Esophagus muscularis mucosa (tissue), 4 donors: ENCODE measurements at places on chromosomes 5 and 9. TPM values are rescaled to one million over a fixed set of nuclear protein-coding genes. Genes with fewer than 3 reads are reported as not detected.

DNA sequence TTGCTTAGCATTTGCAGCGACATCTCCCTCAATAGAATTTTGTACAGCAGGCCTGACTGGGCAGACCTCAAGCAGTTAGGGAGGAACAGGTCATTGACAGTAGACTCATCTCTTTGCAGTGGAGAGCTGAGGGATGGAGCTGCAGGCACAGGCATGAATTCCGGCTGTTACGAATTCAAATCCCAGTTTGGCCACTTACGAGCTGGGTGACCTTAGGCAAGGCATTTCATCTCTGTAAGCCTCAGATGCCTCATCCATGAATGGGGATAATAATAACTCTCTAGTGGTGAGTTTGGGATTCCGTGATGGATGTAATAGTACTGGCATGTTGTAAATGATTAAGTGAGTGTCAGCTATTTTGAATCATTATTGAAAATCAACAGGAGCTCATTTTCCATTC is 195.3 kb downstream of the SEMA6A start:
- DNase-seq = peak; percentile 26

- DNase-seq = no peak
Observed at GRCh38 chr5:143788401-143788800, 23.6 kb upstream of the HMHB1 start.

DNA sequence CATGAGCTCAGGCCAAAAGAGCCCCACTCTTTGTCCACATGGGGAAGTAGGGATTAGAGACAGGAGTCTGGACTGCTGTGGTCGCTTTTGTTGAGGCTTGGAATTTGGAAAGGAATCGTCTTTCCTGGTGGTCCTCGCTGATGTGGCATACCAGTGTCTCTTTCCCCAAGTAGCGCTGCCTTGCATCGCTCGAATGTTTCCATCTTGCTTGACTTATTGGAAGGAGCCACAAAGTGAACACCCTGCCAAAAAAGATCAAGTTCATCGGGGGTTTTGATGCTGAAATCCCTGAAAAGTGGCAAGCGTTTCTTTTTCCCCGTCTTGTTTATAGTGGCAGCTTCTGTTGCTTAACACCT is 161.3 kb downstream of the MACROH2A1 start:
- DNase-seq = no peak

- no peak for DNase-seq
Observed at GRCh38 chr5:157516626-157517325, 56.8 kb downstream of the NIPAL4 start.

The RASEF gene
- under 0.01 TPM for total RNA-seq

GRCh38 chr5:103475629-103476240 is 86.9 kb downstream of the NUDT12 start:
- no peak for DNase-seq

The TTC16 gene
- 0.17 TPM for total RNA-seq

The ZNF354C gene
- total RNA-seq = 5.0 TPM

DNA sequence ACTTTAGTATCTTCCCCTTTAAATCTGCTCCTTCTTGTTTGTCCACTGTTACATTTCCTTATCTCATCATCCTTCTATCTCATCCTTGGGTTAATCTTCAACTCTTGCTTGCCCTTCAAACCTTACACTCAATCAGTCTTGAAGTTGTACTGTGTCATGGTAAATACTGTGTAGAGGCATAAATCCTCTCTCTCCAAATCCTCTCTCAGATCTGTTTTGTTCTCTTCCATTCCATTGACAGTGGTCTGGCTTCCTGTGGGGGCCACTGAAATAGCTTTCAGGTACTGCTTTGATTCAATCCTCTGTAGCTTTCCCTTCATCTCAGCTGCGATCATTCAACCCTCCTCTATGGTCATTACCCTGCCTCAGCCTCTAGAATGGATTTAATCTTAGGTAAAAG is 104.0 kb downstream of the PLCXD3 start:
- no peak for DNase-seq

DNA sequence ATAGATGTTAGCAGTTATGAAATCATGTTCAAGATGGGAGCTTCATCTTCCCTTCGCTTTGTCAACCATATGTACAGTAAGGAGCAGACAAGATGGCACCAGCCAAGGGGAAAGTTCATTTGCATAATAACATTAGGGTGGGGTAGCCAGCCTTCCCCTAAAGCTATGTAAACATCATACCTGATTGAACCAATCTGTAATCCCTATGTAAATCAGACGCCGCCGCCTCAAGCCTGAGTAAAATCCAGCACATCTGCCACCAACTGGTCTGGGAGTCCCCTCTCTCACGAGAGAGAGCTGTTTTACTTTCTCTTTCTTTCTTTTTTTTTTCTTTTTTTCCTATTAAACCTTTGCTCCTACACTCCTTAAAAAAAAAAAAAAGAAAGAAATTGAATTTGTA is 30.8 kb upstream of the REEP2 start:
- DNase-seq = no peak

The SEMA4D gene
- 10.6 TPM for total RNA-seq

GRCh38 chr5:73370095-73370494 is 78.5 kb downstream of the FOXD1 start:
- DNase-seq = no peak

DNA sequence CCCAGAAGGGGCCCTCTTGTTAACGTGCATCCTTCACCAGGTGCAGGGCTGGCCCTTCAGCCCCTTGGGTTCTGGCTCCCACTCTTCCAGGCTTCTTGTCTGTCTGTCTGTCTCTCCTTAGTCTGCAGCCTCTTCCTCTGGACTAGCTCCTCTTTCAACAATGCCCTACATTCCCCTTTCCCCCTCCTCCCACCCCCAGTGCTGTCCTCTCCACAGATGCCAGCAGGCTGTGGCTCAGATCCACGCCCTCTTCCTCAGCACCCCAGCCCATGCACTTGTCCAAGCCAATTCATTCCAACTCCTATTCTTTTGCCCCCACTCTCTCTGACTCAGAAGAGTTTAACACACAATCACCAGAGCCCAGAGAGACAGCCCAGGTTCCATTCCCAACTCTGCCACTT is 45.2 kb upstream of the ALDH1B1 start:
- no peak for DNase-seq

GRCh38 chr5:122111460-122111859 is 17.9 kb upstream of the ZNF474 start:
- DNase-seq = no peak

The IFNA2 gene
- total RNA-seq = not detected

The ENTPD8 gene
- not detected for total RNA-seq

The ERAP2 gene
- total RNA-seq = 7.5 TPM

- DNase-seq = no peak
Observed at GRCh38 chr5:168820874-168821273, 241.7 kb upstream of the PANK3 start.

DNA sequence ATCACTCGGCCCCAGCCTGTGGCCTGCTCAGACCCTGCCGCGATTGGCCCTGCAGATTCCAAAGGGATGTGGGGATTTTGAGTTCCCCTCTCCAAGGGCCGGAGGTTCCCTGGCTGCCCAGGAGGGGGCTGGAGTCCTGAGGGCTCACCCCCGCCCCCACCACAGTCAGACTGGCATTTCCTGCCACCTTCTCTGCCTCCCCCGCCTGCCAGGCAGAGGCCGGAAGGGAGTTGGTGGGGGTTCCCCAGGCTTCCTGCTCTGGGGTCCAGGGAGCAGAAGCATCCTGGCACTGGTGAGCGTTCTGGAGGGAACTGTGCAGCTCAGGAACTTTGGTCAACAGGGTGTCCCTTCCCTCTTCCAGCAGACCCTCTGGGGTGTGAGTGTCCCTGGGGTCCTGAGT is 70.6 kb downstream of the RXRA start:
- DNase-seq = no peak
